Spleen (tissue), 13 donors: ENCODE measurements at places on chromosomes 3 and 15. TPM values are rescaled to one million over a fixed set of nuclear protein-coding genes. Genes with fewer than 3 reads are reported as not detected.
A peak's percentile ranks its signal among the peaks of the same experiment; 100 is the strongest.

DNA sequence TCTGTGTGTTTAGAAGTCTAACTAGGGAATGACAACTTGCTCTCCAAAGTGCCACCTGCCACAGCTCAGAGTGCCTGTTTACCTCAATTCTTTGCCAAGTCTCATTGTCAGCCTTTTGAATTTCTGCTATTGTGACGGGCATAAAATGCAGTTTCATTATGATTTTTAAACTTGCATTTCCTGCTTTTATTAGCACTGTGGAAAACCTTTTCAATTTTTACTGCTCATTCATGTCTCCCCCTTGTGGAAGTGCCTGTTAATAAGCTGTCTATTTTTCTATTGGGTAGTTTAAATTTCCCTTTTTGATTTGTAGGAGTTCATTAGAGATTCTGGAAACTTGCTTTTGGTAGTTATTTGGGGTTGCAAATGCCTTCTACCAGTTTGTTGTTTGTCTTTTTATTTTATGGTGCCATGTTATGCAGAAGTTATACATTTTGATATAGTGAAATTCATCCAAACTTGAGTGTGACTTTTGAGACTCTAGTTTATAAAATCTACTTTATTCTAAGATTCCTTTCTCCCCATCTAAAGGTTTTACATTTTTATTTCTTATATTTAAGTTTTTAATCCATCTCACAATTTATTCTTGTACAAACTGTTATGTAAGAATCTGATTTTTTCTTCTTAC, 53.9 kb upstream of the FRMD4B start:
- peaks cover 8% of the 10 kb centered on the region for H3K4me1 ChIP-seq
- DNase-seq, result no peak
- peak overlapping the region; percentile 6 for H3K4me3 ChIP-seq
- no peaks in the 10 kb centered on the region for H3K36me3 ChIP-seq
- H3K27ac ChIP-seq, result no peak overlapping the region

GRCh38 chr3:46076606-46077005, 49.3 kb upstream of the XCR1 start:
- H3K27me3 ChIP-seq, result no peaks in the 10 kb centered on the region
- H3K4me1 ChIP-seq, result peaks cover 10% of the 10 kb centered on the region
- H3K27ac ChIP-seq, result no peak overlapping the region
- no peak for DNase-seq

DNA sequence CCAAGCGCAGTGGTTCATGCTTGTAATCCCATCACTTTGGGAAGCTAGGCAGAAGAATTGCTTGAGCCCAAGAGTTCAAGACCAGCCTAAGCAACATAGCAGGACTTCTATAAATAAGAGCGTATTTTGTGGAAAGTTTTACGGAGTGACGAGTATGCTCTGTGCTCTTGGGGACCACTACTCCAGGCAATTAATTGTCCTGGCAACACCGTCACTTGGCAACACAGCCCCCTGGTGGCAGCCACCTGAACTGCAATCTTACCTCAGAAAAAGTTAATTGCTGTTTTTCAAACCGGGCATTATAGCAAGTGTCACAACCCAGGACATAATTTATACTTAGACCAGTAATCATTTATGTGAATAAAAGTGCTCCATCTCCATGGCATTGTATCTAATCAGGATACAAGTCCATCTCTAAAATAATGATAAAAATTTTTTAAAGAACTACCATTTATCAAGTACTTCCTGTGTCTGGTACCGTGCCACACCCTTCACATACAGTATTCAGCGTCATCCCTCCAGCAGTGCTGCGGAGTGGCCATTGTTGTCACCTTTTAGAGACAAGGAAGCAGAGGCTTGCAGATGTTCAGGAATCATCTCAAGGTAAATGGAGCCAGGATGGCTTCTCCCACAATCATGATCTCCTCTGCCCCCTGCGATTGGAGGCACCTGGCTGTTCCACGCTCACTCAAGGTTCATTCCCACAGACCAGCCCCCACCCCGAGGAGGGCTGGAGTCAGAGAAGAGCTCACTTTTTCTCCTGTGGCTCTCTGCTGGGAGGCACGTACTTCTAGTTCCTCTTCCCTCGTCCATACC, 34.5 kb downstream of the PLA2G4D start:
- no peaks in the 10 kb centered on the region for H3K36me3 ChIP-seq
- no peak overlapping the region for H3K27ac ChIP-seq
- DNase-seq, result no peak
- peaks cover 6% of the 10 kb centered on the region for H3K4me1 ChIP-seq

Gene KLHL40
- total RNA-seq, result not detected

Gene CHRNA3
- 0.39 TPM for total RNA-seq

GRCh38 chr3:39849992-39850715, 40.7 kb downstream of the MYRIP start:
- H3K27me3 ChIP-seq, result no peaks in the 10 kb centered on the region
- no peak overlapping the region for H3K27ac ChIP-seq
- H3K36me3 ChIP-seq, result no peaks in the 10 kb centered on the region

- no peaks in the 10 kb centered on the region for H3K27me3 ChIP-seq
- H3K27ac ChIP-seq, result peak overlapping the region; percentile 85
- DNase-seq, result no peak
- no peaks in the 10 kb centered on the region for H3K36me3 ChIP-seq
- peaks cover 54% of the 10 kb centered on the region for H3K4me1 ChIP-seq
Observed at GRCh38 chr3:125147491-125147820, 65.1 kb downstream of the SLC12A8 start.

Gene TLR9
- total RNA-seq, result 4.5 TPM

- no peak for DNase-seq
- H3K4me3 ChIP-seq, result no peak overlapping the region
Observed at GRCh38 chr3:90095811-90096210, 988.4 kb downstream of the EPHA3 start.

Gene SHISA5
- total RNA-seq, result 227 TPM
